ENCODE measurements at places on chromosomes 4 and X.

- no peak overlapping the region for H3K27ac ChIP-seq
- no peak overlapping the region for H3K4me3 ChIP-seq
- H3K27me3 ChIP-seq = no peaks in the 10 kb centered on the region
Measured at GRCh38 chr4:40458683-40459082, 123.5 kb downstream of the CHRNA9 start.

DNA sequence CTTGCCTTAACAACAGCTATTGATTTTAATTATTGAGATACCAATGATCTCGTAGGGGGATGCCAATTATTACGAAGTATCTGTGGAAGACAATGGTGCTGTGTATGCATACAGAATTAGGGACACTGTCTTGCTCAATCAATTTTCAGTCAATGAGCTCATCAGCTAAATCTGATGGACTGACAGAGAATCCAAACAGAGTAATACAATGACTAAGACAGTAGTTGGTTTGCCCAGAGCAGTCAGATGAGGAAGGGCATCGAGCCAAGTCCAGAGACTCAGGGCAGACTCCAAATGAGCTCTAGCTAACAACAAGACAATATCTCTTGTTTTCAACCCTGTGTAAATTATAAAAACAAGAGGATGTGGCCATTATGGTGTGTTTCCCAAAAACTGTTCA, 14.7 kb upstream of the GSX2 start:
- H3K27me3 ChIP-seq = no peaks in the 10 kb centered on the region
- H3K36me3 ChIP-seq = no peaks in the 10 kb centered on the region
- H3K4me1 ChIP-seq = peaks cover 2% of the 10 kb centered on the region

DNA sequence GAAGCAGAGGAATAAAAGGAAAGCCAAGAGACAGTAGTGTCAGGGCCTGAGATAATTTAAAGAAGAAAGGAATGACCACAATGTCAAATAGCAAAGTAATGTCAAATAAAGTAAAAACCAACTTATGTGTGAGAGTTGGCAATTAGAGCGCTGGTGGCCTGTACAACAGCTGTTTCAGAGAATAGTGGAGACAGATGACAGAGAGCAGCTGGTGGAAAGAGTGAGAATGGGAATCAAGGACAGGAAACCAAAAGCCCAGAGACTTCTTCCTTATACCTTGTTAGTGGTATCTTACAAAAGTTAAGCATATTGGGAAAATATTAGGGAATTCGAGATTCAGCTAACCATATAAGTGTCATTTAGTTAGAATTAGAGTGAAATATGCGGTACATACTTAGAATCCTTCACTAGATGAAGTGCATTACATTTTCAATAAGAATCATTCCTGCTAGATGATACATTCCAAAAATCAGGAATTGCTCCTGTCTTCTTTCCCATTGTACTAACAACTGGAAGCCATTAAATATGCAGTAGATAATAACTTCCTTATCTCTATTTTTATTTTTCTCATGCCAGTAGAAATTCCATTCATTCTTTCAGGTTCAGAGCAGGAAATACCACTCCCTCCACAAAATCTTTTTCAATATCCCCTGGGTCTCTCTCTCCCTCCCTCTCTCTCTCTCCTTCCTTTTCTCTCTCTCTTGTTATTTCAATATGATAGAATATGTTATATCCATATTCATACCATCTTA, 525.4 kb downstream of the CENPC start:
- no peak overlapping the region for H3K4me3 ChIP-seq
- H3K36me3 ChIP-seq = no peaks in the 10 kb centered on the region
- H3K27ac ChIP-seq = no peak overlapping the region
- no peak for DNase-seq

GRCh38 chr4:184500748-184501589, 26.6 kb upstream of the IRF2 start:
- no peaks in the 10 kb centered on the region for H3K36me3 ChIP-seq
- no peak for DNase-seq
- H3K4me3 ChIP-seq = no peak overlapping the region

GRCh38 chr4:137946453-137947174, 295.5 kb downstream of the SLC7A11 start:
- no peak overlapping the region for H3K4me3 ChIP-seq
- H3K4me1 ChIP-seq = no peaks in the 10 kb centered on the region
- no peaks in the 10 kb centered on the region for H3K36me3 ChIP-seq

GRCh38 chr4:1599491-1600210, 84.5 kb downstream of the FAM53A start:
- H3K36me3 ChIP-seq = no peaks in the 10 kb centered on the region
- no peak overlapping the region for H3K27ac ChIP-seq
- DNase-seq = peak; percentile 35
- H3K4me3 ChIP-seq = no peak overlapping the region

GRCh38 chrX:133819546-133819945, 165.8 kb downstream of the GPC3 start:
- H3K4me3 ChIP-seq = no peak overlapping the region
- no peaks in the 10 kb centered on the region for H3K36me3 ChIP-seq
- H3K27ac ChIP-seq = no peak overlapping the region
- no peaks in the 10 kb centered on the region for H3K27me3 ChIP-seq
- no peak for DNase-seq
- no peaks in the 10 kb centered on the region for H3K4me1 ChIP-seq

DNA sequence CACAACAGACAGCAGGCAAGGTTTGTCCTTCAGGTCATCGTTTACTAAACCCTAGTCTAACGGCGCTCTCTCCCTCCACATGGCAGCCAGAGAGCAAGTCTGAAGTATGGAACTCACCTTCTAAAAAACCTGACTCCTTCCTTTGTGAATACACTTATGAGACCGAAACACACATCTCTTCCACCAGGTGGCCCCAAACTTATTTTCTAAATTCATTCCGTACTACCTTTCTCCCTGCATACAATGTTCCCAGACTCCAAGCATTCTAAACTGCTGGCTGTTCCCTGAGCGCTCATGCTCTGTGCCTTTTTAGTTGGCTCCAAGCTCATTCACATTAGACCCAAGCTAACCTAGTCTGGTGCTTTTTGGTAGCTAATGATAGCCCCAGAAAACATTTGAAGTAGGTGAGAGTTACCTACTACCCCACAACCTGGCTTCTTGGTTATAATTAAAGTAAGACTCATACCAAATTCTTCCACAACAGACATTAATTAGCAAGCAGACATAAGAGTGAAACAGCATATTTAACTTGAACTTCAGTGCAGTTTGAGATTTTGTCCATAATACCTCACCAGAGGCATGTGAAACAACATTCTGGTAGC, 67.6 kb upstream of the DCLK2 start:
- peaks cover 5% of the 10 kb centered on the region for H3K4me1 ChIP-seq
- no peaks in the 10 kb centered on the region for H3K36me3 ChIP-seq
- no peak overlapping the region for H3K4me3 ChIP-seq
- no peak overlapping the region for H3K27ac ChIP-seq
- H3K27me3 ChIP-seq = no peaks in the 10 kb centered on the region
- no peak for DNase-seq

DNA sequence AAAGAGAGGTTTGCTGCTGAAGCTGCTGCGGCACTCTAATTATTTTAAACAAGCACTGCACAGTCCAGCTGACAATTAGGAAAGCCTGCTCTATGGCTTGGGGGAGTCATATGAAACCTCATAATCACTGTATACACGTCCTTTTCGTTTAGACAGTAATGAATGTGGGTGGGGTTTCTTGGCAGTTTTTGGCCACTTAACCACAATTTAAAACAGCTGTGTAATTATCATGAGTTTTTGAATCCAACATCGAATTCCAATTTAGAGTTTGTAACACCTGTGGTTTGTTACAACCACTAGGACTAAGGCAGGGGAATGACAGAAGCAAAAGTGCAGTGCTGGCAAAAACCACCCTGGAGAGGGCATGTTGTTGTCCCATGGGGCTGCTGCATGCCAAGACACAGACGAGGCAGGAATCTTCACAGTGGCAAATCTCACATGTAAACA, 99.5 kb downstream of the CXXC4 start:
- H3K36me3 ChIP-seq = no peaks in the 10 kb centered on the region
- H3K4me3 ChIP-seq = no peak overlapping the region
- H3K27ac ChIP-seq = no peak overlapping the region
- DNase-seq = no peak

GRCh38 chr4:43835869-43836268, 612.7 kb downstream of the KCTD8 start:
- no peaks in the 10 kb centered on the region for H3K27me3 ChIP-seq
- DNase-seq = no peak
- H3K27ac ChIP-seq = no peak overlapping the region
- no peaks in the 10 kb centered on the region for H3K36me3 ChIP-seq

DNA sequence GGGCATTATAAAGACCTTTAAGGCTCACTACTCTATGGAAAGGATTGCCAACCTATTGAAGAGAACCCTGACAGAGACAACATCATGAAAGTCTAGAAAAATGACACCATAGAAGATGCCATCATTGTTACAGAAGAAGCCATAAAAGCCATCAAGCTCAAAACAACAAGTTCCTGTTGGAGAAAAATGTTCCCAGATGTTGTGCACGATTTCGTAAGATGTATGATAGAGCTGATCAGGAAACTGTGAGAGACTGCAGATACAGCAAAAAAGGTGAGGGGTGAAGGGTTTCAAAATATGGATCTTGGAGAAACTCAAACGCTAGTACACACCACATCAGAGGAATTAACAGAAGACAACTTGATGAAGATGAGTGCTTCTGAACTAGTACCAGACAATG, 53.3 kb downstream of the WDFY3 start:
- no peak for DNase-seq
- peaks cover 10% of the 10 kb centered on the region for H3K4me1 ChIP-seq
- H3K27me3 ChIP-seq = no peaks in the 10 kb centered on the region
- H3K27ac ChIP-seq = peak overlapping the region; percentile 57

GRCh38 chr4:33649471-33649870, 2594.8 kb downstream of the ARAP2 start:
- H3K27ac ChIP-seq = no peak overlapping the region
- H3K36me3 ChIP-seq = no peaks in the 10 kb centered on the region
- H3K4me3 ChIP-seq = no peak overlapping the region
- H3K27me3 ChIP-seq = no peaks in the 10 kb centered on the region

GRCh38 chr4:83558680-83559079, 22.8 kb downstream of the GPAT3 start:
- H3K27ac ChIP-seq = no peak overlapping the region
- no peak overlapping the region for H3K4me3 ChIP-seq
- H3K36me3 ChIP-seq = no peaks in the 10 kb centered on the region
- no peaks in the 10 kb centered on the region for H3K4me1 ChIP-seq
- H3K27me3 ChIP-seq = no peaks in the 10 kb centered on the region

DNA sequence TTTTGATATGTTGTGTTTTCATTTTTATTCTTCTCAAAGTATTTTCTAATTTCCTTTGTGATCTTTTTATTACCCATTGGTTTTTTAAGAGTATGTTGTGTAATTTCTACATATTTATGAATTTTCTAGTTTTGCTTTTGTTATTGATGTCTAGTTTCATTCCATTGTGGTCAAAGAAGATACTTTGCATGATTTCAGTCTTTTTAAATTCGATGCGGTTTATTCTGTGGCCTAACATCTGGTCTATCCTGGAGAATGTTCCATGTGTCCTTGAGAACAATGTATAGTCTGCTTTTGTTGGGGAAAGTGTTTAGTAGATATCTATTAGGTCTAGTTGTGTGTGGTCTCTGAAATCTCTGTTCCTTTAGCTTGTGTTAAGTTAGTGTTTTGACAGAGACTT, 46.2 kb downstream of the PPEF1 start:
- H3K27me3 ChIP-seq = no peaks in the 10 kb centered on the region
- H3K27ac ChIP-seq = no peak overlapping the region
- no peaks in the 10 kb centered on the region for H3K36me3 ChIP-seq
- H3K4me3 ChIP-seq = no peak overlapping the region
- DNase-seq = no peak

DNA sequence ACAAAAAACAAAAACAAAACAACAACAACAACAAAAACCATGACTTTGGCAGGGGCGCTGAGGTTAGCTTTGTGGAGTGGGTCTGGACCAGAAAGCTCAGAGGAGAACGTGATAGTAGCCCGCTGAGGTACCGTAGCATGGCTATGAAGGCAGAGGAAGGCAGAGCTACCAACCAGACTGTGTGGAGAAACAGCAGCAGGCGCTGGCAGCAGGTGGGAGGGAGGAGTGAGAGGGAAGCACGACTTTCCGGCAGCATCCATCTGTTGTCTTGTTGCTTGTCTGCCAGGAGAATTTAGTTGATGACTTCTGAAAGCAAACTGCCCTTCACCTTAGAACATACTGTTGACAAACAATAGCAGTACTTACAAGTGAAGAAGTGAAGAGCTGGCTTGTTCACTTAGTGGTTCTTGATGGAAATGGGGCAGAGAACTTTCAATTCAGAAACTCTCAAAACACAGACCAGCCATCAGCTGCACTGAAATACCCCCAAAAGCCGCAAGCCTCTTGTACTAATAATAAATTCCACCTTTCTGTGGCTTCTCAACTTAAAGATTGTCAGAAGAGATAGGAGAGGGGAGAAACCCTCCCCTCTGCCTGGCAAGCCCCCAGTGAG, 447.2 kb downstream of the SLITRK2 start:
- no peak overlapping the region for H3K27ac ChIP-seq
- H3K4me1 ChIP-seq = no peaks in the 10 kb centered on the region
- no peaks in the 10 kb centered on the region for H3K27me3 ChIP-seq
- H3K4me3 ChIP-seq = no peak overlapping the region
- DNase-seq = no peak

GRCh38 chr4:48636911-48637310, 143.2 kb downstream of the FRYL start:
- no peak overlapping the region for H3K4me3 ChIP-seq
- no peaks in the 10 kb centered on the region for H3K27me3 ChIP-seq
- H3K27ac ChIP-seq = no peak overlapping the region
- no peak for DNase-seq
- no peaks in the 10 kb centered on the region for H3K36me3 ChIP-seq
- H3K4me1 ChIP-seq = peaks cover 4% of the 10 kb centered on the region

GRCh38 chr4:176858839-176859238, 66.1 kb upstream of the VEGFC start:
- H3K27ac ChIP-seq = no peak overlapping the region
- no peak overlapping the region for H3K4me3 ChIP-seq
- no peaks in the 10 kb centered on the region for H3K4me1 ChIP-seq
- no peaks in the 10 kb centered on the region for H3K36me3 ChIP-seq
- no peaks in the 10 kb centered on the region for H3K27me3 ChIP-seq
- DNase-seq = no peak

- no peaks in the 10 kb centered on the region for H3K36me3 ChIP-seq
- H3K4me1 ChIP-seq = no peaks in the 10 kb centered on the region
- no peak overlapping the region for H3K27ac ChIP-seq
- no peak overlapping the region for H3K4me3 ChIP-seq
- H3K27me3 ChIP-seq = no peaks in the 10 kb centered on the region
Measured at GRCh38 chr4:155973639-155974475, 20.2 kb upstream of the CTSO start.

- DNase-seq = no peak
- no peak overlapping the region for H3K27ac ChIP-seq
- no peaks in the 10 kb centered on the region for H3K27me3 ChIP-seq
- no peaks in the 10 kb centered on the region for H3K4me1 ChIP-seq
- H3K4me3 ChIP-seq = no peak overlapping the region
Measured at GRCh38 chr4:170589597-170590191, 499.9 kb upstream of the AADAT start.

DNA sequence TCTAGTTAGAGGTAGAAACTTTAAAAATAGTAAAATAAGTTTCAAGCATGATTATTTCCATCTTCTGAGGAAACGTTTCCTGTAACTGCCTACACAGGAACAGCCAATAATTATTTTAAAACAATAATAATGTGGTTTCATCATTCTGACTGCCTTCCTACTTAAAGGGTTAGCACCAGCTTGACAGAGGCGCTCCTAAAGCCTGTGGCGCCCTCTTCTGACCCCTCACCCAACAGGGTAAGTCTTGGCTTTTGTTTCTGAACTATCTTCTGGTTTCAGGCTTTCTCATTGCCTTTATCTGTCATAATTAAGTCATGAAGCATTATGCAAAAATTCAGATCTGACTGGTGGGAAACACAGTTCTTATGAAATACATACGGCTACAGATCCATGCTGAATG, 96.7 kb downstream of the ITM2A start:
- H3K4me3 ChIP-seq = no peak overlapping the region
- no peaks in the 10 kb centered on the region for H3K4me1 ChIP-seq
- H3K27ac ChIP-seq = no peak overlapping the region
- no peaks in the 10 kb centered on the region for H3K36me3 ChIP-seq
- peak; percentile 59 for DNase-seq
- H3K27me3 ChIP-seq = no peaks in the 10 kb centered on the region

Measured in aorta (tissue), 5 donors.